ENCODE measurements at places on chromosomes 4 and X. TPM values are rescaled to one million over a fixed set of nuclear protein-coding genes. Genes with fewer than 3 reads are reported as not detected.

GRCh38 chr4:186689476-186689875, 34.2 kb downstream of the FAT1 start:
- DNase-seq = no peak

DNA sequence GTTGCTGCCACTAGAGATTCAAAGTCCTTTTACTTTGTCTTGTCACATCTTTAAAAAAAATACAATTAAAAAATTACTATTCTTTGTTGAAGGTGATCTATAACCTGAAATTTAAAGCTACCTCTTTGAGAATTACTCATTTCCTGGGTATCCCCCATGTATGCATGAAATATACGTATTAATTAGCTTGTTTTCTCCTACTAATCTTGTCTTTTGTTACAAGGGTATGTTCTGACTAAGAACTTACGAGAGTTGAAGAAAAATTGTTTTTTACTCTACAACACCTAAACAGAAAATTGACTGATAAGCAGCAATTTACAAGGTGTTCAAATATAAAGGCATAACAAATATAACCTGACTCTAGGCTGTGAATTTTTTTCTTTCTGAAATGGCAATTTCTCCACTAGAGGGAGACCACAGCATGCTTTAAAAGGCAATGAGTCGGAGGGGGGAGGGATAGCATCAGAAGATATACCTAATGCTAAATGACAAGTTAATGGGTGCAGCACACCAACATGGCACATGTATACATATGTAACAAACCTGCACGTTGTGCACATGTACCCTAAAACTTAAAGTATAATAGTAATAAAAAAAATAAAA, 249.6 kb downstream of the OPHN1 start:
- DNase-seq = no peak

DNA sequence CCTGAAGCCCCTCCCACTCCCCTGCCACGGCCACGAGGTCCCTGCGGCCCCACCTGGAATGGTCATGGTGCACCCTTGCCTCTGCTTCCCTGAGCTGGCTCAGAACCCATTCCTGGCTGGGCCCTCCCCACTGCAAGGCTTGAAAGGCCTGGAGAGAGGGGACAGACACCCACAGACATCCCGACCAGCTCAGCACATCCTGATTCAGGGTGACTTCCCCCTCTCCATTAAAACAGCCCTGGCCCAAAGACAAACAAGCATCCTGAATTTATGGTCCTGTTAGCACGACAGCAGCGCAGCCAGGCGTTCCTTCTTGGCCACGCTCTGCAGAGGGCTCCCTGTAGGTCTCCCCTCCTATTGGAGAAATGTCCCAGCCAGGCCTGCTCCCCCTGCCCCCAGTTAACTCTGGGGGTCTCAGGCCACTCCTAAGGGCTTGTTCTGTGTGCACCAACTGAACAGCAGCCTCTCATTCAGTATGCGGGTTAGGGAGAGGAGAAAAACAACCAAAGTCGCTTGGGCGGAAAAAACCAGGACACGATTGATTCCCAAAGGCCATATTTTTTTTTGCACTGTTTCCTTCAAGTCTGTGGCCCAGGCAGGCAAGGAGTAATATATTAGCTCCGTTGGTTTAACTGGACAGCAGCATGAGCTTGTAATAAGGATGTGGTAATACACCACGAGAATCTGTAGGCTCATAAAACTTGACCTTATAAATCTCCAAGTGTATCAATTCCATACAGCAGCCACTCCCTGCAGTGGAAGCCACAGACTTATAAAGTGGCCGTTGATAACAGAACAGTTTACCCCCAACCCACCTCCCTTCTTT, 106.7 kb upstream of the MSX1 start:
- DNase-seq = no peak

DNA sequence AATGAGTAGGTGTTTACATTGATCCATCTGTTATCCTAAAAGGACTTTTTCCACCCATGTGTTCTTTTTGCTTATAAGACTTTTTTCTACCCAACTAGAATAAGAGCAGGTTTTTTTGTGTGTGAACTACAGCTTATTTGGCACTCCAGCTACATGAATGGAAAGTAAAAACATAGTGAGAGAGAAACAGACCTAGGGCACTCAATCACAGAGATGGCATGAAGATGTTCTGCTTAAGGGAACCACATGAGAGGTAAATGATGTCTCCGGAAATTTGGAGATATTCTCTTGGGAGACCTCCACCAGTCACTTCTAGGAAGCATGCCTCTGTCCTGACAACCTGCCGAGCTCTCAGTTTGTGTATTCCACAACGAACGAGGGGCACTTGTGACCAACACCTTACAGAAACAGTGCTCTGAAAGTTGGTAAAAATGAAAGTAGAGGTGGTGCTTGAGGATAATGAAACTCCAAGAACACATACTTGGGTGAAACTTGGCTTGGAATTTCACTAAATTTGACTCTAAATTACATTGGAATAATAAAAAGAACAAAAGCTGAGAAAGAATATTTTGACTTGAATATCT, 788.4 kb upstream of the GALNTL6 start:
- no peak for DNase-seq

DNA sequence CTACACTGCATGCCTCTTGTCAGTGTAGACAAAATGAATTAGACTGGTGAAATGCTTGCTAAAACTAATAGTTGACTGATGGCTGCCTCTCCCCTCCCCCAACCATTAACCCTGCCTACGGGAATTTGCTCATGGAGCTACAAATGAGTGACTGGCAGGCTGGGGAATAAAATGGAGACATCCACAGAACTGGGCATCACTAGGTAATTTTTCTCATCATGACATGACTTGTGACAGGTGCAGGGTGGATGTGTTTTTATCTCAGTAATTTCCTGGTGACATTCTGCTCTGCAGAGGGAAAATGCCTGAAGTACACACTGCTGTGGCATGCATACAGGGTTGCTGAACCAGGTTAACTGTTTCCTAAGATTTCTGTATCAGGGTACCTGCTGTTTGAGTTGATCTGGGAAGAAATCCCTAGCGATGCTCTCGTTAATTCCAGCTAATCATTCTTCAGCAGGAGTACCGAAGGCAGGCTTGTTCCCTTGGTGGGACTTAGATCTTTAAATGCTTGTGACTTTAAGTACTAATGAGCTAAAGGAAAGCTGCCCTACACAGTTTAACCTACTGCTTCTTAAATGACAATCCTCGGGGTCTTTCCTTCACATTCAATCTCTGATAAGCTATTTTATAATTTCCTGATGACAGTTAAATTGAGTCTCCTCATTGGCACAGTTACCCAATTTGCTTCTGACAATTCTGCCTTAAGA, 376.3 kb upstream of the LCORL start:
- no peak for DNase-seq

DNA sequence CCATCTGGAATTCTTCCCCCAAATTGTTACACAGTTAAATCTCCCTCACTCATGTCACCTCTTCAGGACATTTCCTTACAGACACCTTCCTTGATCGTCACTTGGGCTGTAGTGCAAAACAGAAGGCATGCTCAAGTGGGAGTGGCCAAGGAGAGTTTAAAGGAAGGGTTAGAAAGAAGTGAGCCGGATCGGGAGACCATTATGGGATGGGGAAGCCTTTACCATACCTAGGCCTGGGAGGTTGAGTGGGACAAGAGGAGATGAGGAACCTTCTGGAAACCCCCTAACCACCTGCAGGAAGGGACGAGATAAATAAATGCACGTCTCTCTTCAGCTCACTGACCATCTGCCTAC, 102.7 kb downstream of the UCHL1 start:
- DNase-seq = no peak

DNA sequence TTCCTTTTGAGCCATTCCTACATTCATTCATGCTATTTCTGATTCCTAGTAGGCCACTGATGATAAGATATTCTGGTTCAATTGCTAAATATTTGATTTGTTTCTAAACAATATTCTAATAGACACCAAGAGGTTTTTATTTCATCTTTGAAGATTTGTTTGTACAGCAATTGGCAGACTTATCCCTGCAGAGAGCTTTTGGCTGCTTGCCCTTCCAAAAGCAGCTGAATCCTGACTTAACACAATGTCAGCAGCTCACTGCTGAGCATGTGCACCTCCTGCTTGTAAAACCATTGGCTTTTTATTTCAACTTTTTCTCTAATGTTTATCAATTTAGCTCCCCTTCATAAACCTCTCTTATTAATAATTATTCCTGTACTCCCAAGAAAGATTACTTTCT, 45.3 kb downstream of the MMRN1 start:
- no peak for DNase-seq

- DNase-seq = no peak
Observed at GRCh38 chr4:95061220-95061619, 303.5 kb downstream of the BMPR1B start.

- DNase-seq = no peak
Observed at GRCh38 chr4:37441231-37442061, 196.9 kb downstream of the NWD2 start.

DNA sequence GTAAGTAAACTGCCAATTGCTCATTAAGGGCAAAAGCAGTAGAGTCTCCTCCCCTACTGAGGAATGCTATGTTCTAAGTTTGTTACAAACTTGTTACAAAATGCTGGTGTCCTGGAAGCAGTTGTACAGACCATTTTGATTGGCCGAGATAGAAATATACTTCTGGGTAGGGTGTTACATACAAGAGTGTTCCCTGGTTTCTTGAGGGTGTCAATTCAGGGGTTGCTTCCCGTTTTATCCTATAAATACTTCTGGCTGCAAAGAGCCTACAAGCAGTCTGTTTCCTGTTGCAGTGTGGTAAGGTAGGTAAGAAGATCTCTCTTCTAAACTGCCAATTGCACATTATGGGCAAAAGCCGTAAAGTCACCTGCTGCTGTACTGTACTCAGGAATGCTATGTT, 5.7 kb downstream of the TRPC5OS start:
- no peak for DNase-seq

GRCh38 chr4:53315300-53315699, 50.6 kb downstream of the SCFD2 start:
- DNase-seq = no peak

- no peak for DNase-seq
Observed at GRCh38 chr4:1872870-1873269, 1.7 kb downstream of the NSD2 start.

- no peak for DNase-seq
Observed at GRCh38 chr4:26176598-26177149, 144.1 kb upstream of the RBPJ start.

GRCh38 chrX:37796805-37797204, 16.9 kb downstream of the CYBB start:
- no peak for DNase-seq

DNA sequence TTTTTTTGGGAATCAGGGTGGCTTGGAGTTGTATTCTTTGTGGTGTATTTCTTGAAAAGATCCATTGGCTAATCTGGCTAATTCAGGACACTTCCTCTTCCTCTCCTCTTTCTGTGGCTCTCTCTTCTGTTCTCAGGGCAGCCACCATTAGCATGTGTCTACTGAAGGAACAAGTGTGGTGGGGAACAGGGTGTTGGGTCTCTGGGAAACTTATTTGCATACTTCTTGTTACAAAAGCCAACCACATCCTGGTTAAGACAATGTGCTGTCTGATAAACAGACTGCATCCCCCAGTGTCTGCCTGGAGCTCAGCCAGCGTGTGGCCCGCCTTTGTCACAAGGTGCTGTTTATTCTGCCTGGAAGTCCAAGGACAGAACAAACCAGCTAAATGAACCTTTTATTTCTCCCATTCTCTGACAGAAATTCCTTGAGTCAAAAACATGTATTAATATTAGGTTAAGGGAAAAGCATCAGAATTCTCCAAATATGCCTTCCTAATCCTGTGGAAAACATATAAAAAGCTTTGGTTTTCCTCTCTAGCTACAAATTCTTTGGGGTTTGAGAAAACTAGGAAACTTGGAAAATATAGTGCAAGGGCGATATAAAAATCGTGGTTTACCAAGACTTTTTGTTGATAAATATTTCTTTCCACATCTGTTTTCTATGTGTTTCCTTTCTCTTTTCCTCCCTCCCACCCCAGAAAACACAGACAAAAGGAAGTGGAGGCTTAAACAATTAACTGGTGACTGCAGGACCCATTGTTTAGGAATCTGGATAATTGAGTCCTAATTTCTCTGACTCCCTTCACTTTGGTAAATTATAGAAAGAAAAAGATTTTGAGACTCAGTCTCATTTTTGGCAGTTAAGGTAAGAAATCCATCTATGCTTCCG, 203.6 kb downstream of the SPRY1 start:
- DNase-seq = no peak

DNA sequence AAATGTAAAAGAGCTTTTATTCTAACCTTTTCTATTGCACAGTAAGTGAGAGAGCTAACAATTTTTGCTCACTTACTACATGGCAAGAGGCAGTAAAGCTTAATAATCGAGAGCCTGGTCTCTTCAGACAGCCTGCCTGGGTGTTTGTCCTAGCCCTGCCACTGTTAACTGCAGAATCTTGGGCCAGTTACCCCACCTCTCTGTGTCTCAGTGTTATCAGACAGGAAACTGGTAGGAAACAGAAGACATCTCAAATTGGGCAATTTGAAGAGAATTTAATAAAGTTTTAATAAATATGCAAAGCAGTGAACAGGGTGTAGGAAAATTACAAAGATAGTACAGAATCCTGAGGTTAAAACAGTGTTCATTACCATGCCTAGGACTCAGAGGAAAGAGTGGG, 13.4 kb downstream of the STAP1 start:
- DNase-seq = no peak

The CBLL2 gene
- total RNA-seq = not detected

The ZBTB33 gene
- 10.8 TPM for total RNA-seq

The LRIT3 gene
- not detected for total RNA-seq

The GABRQ gene
- total RNA-seq = 0.57 TPM

The STK26 gene
- total RNA-seq = 19.8 TPM

The PLA2G12A gene
- 26.1 TPM for total RNA-seq

The USP11 gene
- total RNA-seq = 26.9 TPM

The AKAP14 gene
- not detected for total RNA-seq

The NDNF gene
- 8.4 TPM for total RNA-seq

The BEX5 gene
- total RNA-seq = not detected

The TAF7L gene
- not detected for total RNA-seq

The H2BW2 gene
- total RNA-seq = not detected

The CXorf66 gene
- not detected for total RNA-seq

Data from esophagus squamous epithelium (tissue), 5 donors.